Fibroblast of skin of left quadriceps (primary cell): ENCODE measurements at places on chromosomes 12 and 14.

GRCh38 chr12:105358789-105359188, 28.3 kb downstream of the C12orf75 start:
- no peak for DNase-seq

- DNase-seq, result no peak
Observed at GRCh38 chr14:100644784-100645183, 57.6 kb upstream of the BEGAIN start.

DNA sequence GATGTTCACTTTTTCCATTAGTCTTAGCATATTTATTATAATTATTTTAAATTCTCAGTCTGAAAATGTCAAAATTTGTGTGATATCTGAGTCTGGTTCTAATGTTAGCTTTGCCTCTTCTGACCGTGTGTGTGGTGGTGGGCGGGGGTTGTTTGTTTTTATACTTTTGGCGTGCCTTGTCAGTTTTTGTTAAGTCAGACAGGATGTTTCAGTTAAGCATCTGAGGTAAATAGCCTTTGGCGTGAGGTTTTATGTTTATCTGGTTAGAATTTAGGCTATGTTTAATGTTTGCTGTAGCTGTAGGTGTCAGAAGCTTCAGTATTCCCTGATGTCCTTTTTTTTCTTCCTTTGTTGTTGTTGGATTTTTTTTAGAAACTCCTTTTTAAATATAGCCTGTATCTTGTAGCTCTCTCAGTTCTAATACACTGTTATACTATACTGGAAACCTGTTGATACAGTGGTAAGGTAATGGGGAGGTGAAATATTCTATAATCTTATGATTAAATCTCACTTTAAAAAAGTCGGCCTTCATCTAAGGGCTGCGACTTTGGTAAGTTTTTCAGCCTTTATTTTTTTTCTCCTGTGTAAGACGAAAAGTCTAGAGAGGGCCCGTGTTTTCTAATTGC, 111.6 kb downstream of the SCAF11 start:
- DNase-seq, result no peak

GRCh38 chr12:130300090-130300489, 37.6 kb upstream of the PIWIL1 start:
- DNase-seq, result no peak

GRCh38 chr12:101909646-101910045, 32.3 kb downstream of the DRAM1 start:
- no peak for DNase-seq

- no peak for DNase-seq
Observed at GRCh38 chr12:18165422-18165871, 75.5 kb upstream of the RERGL start.

DNA sequence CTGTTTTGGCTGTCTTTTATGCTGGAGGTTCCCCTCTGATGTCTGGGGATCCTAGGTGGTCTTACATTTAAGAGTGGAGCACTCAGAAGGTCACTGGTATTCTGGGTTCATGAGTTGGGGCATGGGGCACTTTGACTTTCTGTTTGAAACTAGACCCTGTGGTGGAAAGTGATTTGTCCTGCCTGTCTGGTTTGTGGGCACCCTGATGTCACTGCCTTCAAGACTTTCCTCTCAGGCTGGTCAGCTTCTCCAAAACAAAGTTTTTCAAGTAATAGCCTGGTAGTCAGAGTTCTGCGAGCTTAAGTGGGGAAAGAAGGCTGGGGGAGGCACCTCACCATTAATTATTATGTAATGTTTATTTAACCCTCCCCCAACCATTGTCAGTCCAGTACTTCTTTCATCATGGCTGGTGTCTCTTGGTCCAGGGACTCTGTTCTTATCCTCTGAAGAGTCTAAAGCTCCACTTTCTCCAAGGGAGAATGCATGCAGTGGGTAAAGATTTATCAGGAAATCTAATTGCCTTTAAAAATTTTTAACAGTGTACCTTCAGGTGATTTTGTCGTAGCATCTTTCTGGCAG, 35.3 kb downstream of the ZC3H14 start:
- DNase-seq, result no peak

DNA sequence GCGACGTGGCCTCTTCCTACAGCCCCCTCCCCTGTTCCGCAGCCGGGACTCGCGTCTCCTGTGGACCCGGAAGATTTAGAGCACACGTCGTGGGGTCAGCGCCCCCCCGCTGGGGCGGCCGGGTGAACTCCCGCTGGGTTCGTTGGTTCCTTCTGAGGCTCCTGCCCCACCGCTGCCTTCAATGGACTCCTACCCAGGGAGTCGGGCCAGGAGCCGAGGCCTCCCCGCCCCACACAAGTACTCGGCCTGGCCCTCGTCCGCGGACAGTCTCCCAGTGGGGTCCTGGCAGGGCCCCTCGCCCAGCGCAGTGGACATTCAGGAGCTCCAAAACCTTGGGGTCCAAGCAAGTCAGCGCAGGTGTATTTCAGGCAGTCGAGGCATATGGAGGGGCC, 1.2 kb downstream of the MMP17 start:
- DNase-seq, result no peak

GRCh38 chr12:54384591-54385041, at the start of gene ZNF385A:
ZNF385A (minus strand) TSS chr12:54384733; CDS start chr12:54384514, 219 bp downstream.
- no peak for DNase-seq

- DNase-seq, result no peak
Observed at GRCh38 chr14:76984787-76985375, 43.6 kb downstream of the IRF2BPL start.

- no peak for DNase-seq
Observed at GRCh38 chr14:31501870-31502269, 14.0 kb upstream of the GPR33 start.

GRCh38 chr12:99476956-99477355, 170.6 kb upstream of the GARIN6 start:
- no peak for DNase-seq

GRCh38 chr12:49763006-49763591, 21.7 kb downstream of the TMBIM6 start:
- no peak for DNase-seq

DNA sequence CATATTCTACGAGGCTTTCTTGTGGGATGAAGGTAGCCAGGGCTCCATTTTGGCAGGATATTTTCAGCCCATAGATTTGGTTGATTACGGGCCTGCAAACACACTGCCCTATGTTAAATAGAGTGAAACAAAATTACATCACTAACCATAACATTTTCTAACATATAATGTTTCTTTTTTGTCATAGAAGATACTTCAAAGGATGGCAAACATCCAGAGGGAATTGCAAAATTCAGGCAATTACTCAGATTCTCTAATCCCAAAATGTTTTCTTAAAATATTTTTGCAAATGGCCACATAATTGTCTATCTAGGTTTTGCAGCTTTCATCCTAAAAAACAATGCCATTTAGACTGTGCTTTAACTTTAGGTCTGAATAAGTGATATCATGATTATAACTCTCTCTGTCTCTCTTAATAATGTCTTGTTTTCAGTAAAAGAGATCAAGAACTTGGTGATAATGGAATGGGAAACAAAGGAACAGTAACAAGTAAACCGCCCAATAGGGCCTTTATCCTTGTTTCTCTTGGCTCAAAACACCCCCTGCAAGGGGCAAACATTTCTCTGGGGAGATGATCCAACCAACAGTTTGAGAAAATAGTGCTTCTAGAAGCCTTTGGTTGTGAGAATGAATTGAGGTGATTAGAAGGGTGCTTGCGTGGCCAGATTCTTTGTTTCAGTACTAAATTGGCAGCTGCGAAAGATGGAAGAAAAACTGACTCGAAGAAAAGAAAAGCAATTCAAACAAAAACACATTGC, 54.4 kb upstream of the BTG1 start:
- DNase-seq, result peak; percentile 15

GRCh38 chr14:96030108-96030760, 8.9 kb upstream of the C14orf132 start:
- no peak for DNase-seq

DNA sequence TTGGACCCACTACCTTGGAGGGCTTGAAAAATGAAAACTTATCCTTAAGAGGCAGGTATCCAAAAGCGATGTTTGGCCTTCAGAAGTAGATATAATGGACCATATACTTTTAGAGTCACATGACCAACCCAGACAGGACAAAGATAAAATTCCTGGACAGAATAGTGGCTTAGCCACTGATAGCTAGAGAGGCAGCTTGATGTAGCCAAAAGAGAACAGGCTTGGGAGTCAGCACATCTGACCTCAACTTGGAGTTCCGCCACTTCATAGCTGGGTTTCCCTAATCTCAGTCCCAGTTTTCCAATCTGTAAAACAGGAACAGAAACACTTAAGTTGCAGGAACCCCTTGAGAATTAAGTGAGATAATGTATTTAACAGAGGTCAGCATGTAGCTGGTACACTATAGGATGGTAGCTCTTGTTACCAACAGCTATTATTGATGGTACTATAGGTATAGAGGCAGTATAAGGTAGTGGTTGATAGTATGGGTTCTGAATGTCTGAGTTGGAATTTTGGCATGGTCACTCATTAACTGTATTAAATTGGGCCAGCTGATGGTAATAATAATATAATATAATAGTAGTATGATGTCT, 63.2 kb upstream of the USP44 start:
- DNase-seq, result no peak

DNA sequence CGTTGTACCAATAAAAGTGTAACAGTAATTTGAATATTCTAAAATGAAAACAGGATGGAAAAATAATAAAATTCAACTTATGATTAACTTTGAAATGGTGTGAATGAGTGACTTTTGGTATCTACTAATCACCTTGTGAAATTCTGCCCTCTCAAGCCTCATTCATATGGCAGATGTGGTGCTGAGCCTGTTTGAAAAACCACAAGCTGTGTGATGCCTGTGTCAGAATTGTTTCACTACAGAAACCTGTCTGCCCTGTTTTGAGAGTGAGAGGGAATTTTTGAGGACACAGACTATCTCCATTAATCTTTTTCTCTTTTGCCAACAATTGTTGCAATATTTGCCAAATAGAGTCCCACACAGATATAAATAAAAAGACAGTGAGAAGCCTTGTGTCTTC, 3.9 kb upstream of the RNU6-7 start:
- no peak for DNase-seq

DNA sequence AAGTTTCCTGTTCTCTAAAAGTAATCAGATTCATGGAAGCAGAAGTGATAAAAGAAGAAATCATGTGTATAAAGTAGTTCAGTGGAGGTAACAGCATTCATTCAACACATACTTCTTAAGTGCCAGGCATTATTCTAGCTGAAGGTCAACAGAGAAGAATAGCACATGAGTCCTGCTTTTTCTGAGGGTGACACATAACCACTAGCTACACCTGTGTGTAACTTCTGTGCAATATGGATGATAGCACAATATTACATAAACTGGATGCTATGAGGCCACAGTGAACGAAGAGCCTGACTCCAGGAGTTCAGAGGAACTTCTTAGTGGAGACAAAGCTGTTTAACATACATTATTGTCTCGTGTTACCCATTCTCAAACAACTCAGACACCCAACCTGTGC, 114.3 kb upstream of the PCED1B start:
- DNase-seq, result no peak

DNA sequence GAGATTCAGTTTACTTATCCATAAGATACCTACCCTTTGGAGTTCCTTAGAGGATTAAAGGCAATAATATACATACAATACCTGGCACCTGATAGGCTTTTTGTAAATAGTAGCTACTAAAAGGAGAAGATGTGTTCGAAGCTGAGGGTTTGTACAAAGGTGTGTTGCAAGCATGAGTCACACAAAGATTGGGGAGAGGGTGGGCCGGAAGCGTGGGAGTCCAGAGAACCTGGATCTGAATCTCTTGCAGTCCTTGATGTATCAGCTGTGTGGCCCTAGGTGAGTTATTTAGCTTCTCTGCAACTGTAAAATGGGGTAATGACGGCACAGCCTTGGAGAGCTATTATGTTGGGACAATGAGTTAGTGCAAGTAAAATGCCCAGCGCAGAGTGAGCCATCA, 61.6 kb upstream of the PSMC1 start:
- DNase-seq, result no peak

- no peak for DNase-seq
Observed at GRCh38 chr14:103616635-103617300, 12.2 kb upstream of the KLC1 start.

DNA sequence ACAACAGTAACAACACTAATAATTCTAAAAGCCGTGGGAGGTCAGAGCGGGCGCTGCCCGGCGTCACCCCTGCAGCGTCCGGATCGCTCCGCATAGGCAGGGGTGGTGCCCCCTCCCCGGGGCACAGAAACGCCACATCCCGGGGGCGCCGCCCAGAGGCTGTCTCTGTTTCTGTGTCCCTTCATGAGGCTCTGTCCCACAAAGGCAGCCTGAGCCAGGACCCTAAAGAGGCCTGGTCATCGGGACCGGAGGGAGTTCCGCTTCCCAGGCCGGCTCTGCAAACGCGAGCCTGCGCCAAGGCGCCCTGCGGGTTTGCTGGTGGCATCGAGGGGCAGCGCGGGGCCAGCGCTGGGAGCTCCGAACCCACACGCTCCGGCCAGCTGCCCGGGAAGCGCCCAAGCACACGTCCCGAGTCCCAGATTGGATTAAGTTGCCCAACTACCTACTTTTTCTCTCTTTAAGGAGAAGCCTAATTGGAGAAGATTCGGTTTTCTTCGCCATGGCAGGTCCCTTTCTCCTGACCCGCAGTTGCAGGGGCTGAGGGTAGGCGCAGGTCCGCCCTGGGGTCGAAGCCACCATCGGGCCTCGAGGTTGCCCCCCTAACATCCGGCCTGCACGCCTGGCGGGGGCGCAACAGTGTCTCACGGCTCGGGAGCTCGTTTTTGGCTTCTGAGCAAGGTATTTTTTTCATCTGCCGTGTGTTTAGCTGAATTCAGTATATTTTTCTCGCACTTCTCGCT, 421.7 kb downstream of the VRK1 start:
- DNase-seq, result no peak

DNA sequence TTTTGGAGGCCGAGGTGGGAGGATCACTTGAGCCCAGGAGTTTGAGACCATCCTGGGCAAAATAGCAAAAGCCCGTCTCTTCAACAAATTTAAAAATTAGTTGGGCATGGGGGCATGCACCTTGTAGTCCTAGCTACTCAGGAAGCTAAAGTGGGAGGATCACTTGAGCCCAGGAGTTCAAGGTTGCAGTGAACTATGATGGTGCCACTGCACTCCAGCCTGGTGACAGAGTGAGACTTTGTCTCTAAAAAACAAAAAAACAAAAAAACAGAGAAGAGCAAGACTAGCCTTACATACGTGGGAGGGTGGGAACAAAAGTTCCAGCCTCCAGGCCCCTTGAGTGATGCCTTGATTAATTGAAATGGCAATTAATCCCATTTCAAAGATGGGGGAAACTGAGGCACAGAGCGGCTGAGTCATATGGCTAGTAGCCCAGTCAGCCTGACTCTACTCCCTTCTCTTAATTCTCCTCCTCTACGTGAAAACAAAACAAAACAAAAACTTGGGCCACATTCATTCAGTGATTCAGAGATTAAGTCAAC, 3.3 kb upstream of the FAM222A start:
- no peak for DNase-seq

DNA sequence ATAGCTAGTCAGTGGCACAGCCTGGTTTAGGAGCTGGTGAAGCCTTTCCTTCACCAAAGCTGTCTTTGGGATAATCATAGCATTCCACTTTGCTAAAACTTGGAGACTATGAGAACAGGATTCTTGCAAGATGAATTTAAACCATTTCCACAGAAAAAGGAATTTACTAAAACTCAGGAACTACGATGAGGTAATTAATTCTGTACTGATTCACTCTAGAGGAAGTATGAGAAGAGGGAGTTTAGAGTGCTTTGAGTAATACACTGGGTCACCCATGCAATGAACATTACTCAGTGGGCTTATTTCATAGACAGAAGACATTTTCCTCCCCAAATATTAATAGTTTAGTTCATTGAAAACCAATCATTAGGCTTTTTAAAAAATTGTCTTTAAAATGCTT, 73.0 kb downstream of the RMST start:
- peak; percentile 12 for DNase-seq
